LNCaP clone FGC (cell line): ENCODE measurements at places on chromosomes 1 and 21.
A peak's percentile ranks its signal among the peaks of the same experiment; 100 is the strongest.

DNA sequence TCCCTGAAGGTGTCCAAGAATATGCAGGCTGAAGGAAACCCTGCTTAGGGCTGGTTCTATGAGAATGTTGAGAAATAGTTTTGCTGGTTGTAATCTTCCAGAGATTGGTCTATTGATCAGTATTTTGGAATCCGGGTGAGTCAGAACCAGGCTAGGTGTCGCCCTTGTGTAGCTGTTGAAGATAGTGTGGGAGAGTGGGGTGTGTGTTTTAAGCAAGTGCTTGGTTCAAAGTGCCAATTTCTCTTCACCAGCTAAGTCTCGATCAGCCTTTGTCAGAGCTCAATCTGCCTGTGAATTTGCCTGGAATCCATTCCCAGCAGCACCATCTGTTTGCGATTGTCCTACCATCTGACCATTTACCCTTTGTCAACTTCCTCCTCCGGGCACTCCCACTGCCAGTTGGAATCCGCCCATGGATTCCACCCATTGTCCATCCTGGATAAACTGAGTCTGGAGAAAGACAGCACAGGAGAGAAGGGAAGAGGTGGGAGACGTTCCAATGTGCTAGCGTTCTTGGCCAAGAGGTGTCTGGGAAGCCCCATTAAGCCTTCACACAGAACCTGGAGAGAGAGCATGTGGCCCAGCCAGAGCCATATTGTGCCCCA, 59.4 kb upstream of the CYP2J2 start:
- DNase-seq, result no peak

GRCh38 chr1:237386362-237387143, 344.6 kb downstream of the RYR2 start:
- no peak for DNase-seq

DNA sequence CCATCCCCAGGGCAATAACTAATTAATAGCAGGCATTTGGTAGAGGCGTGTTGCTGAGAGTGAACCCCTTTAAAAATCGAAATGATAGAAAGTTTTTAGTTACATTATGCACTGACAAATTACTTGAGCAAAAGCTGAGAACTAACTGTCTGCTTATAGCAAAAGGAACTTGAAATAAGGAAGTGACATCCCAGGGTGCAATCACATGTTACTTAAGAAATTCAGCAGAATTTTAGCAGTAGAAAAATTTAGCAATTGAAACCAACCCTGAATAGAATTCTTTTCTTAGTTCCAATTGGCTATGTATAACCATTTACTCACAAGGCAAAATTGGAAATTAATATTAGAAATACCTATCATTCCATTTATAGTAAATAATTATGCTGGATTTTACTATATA, 139.5 kb upstream of the SAMSN1 start:
- no peak for DNase-seq

DNA sequence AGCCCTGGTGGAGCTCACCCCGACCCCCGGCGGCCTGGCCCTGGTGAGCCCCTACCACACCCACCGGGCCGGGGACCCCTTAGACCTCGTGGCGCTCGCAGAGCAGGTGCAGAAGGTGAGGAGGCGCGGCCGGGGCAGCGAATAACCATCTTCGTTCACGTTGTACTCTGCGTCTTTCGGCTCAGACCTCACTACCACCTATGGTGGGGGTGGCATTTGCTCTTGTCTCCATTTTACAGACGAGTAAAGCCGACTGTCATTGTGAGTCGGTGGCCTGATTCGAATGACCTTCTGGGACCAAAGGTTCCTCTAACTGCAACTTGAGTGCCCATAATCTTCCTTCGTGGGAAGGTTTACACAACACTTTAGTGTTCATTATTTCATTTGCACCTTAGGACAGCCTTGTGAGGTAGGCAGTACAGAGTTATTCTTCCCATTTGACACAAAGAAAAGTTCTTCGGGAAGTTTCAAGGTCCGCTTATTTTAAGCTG, 506 bp downstream of the C1orf50 start:
- no peak for DNase-seq

GRCh38 chr1:234961456-234962339, 166.9 kb downstream of the TOMM20 start:
- DNase-seq, result peak; percentile 96

DNA sequence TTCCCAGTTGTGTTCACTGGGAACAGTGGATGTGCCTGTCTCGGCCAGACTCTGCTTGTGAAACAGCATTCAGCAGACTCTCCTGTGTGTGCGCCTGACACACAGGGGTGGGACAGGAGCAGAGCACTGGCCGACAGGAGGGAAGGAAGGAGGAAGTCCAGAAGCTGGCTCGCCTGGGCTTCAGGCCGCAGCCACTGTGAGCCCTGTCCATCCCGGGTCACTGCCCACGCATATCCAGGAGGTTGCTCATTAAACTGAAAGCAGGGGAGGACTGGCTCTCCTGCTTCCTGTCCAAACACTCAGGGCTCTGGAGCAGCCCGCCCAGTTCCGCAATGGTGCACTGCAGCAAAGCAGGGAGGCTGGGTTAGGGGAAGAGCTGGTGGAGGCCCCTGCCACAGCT, 218.7 kb upstream of the VAMP3 start:
- DNase-seq, result no peak

DNA sequence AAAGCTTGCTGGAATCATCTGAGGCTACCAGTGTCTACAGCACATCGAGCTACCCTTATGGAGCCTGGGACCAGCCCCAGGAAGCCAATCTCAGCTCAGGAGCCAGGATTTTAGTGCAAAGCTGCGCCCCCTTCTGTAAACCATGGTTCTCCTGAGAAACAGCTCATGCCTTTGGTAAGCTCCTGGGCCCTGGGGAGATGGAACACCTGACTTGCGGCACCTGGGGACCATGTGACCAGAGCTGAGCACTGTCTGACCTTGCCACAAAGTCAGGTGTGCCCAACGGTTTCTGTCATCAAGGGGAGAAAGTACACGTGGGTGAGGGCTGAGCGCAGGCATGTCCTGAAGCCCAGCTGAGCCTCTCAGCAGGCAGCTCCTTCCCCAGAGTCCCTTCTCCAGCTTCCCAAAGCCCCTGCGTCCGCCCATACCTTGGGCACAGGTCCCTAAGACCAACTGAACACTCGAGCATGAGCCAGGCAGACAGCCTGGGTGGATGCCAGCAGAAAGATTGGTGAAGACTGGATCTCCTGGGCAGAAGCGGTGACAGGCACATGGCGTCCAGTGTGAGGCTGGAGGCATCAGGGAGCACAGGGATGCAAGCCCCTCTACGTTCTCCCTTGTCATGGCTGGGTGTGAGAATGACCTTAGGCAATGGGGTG, 57.9 kb upstream of the TENT5B start:
- no peak for DNase-seq

DNA sequence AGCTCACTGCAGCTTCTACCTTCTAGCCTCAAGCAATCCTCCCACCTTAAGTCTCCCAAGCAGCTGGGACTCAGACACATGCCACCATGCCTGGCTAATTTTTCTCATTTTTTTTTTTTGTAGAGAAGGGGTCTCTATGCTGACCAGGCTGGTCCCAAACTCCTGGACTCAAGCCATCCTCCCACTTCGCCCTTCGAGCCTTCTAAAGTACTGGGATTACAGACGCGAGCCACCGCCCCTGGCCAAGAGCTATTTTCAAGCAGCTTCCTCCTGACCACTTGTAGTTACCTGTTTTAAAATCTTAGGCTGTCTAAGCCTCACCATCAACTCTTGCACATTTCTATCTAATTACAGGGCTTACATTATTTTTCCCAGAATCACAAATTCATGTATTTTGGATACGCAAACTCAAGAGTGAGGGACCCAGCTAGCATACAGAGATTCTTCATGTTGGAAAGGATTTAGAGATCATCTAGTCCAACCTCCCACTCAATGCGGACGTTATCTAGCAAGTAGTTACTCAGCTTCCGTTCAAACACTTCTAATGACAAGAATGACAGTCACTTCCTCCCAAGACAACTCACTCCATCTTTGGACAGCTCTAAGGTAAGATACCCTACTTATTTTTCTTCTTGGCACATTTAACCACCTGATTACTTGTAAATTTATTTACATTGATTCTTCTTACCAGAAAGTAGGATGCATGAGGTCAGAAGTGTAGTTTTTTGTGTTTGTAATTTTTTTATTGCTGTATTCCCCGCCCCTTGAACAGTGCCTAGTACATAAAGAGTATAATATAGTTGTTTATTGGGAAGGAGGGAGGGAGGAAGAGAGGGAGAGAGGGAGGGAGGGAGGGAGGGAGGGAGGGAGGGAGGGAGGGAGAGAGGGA, 65.4 kb downstream of the LUZP1 start:
- DNase-seq, result no peak

DNA sequence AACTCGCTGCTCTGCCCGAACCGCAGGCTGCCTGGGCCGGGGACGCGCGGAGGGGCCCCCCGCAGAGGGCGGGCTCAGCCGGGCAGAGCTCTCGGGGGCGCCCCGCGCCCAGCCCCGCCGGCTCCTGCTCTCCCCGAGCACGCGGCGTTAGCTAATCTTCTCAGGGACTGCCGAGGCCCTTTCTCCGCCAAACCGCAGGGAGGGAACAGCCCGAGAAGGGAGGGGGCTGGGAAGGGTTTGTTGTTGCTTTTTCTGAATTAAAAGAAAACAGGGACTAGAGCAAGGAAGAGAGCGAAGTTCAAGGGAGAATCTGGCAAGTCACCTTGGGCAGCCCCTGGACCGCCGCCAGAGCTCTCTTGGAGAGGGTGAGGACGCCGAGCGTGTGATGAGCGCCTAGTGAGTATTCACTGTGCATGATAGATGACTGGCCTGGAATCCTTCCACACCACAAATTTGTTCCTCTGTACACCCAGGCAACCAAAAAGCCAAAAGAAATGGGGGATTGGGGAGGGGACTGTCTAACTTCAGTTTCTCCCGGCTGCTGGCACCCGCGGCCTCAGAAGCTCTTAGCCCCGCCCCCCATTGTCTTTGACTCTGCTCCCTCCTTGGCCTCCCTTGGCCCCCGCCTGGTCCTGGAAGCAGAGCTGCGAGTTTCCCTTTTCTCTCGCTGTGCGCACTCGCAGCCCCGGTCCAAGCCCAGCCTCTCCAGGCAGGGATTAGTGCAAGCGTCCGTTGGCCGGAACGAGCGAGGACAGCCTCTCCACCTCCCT, 19.7 kb upstream of the LMX1A start:
- DNase-seq, result no peak

- peak; percentile 8 for DNase-seq
These were observed 4.5 kb upstream of the NCMAP start for GRCh38 chr1:24551290-24551959.

- DNase-seq, result no peak
These were observed 169.0 kb downstream of the AGBL4 start for GRCh38 chr1:49854741-49855140.

GRCh38 chr1:205003358-205004131, 39.5 kb upstream of the CNTN2 start:
- DNase-seq, result peak; percentile 41

DNA sequence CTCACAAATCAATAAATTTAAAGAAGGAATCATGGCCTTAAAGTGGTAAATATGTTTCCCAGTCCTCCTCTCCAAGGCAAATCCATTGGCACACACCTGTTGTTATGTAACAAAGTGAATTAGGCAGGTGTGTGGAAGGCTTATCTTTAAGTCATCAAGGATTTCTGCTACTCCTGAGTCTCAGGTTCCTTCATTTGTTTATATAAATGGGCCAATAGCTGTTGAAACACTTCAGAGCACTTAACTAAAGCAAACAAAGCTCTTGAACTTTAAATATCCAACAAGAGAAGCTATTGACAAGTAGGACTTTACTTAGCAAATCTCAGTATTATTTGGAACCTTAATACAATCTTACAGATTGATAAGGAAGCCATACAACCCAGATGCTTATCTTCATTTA, 99.3 kb upstream of the ESRRG start:
- peak; percentile 41 for DNase-seq

DNA sequence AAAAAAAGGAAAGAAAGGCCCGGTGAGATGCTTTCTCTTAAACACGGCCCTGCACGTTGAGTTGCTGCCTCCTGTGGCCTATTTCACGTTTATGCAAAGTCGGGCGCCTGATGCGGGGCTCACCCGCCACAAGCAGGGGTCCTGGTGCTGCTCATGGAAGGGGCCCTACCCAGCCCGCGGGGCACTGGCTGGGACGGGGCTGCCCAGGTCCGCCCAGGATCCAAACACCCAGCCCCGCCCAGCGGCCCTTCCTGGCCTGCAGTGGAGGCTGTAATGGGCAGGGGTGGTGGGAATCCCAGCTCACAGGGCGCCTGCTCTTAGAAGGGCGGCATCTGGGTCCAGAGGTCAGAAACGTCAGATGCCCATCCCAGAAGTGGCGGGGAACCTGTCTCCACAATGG, 1.6 kb downstream of the COL6A2 start:
- DNase-seq, result no peak

GRCh38 chr1:84690397-84691121, at the start of gene SSX2IP:
TSS of gene SSX2IP (minus strand) at chr1:84690461. CDS start at chr1:84671219, 19,242 bp downstream.
- peak; percentile 94 for DNase-seq

DNA sequence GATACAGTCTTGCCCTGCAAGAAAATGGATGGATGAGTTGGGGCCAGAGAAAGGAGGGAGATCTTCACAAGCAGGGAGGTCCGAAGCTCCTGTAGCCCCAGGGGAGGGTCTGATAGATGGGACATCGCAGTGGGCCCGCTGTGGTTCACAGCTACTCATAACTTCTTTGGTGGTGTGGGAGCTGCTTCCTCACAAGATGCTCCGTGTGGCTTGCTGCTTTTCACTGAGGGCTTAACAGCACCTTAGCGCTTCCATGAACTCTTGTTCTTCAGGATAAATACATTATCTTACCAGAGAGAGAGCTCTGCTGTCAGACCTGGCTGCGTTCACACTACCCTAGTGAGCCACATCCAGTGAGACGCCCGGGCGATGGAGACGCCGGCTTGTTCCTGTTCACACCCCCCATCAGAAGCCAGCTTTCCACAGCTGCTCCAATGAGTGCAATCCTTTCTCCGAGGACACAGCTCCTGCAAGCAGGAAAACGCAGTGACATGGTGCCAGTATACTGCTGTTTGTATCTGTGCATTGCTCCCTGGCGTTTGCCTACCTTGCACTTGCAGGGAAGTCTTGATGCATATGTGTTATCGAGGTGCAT, 599.8 kb downstream of the AJAP1 start:
- DNase-seq, result no peak

GRCh38 chr21:33059380-33059841, 10.5 kb upstream of the OLIG1 start:
- no peak for DNase-seq

DNA sequence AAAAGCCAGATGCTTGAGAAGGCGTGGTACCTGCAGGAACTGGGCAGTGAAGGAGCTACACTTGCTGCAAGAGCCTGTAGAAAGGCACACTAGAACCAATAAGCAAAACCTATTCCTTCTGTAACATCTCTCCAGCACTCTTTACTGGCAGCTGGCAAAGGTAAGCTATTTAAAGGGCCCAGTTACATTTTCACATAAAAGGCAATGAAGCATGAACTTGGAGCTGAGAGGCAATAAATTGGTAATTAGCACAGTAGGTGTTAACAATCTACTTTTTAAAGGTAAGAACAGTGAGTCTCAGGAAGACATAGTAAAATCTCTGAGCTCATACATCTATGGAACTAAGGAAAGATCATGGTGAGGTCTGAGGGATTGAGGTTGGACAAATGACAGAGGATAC, 167.1 kb upstream of the OLFM3 start:
- no peak for DNase-seq

DNA sequence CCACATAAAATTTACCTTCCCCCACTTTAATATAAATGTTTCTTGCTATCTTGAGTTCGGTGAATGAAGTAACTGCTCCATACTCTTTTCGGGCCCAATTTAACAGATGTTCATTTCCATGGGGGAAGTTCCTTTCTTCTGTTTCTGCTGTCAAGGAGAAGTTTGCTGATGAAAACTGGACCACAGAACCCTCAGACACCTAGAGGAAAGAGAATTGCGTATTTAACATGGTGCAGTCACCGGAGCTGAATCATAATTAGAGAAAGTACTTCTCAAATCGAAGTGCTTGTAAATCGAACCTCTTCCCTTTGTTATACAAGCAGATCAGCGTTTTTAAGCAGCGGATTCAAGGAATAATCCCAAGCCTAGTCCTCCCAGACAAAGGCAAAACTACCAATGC, 151.2 kb downstream of the TGFBR3 start:
- DNase-seq, result no peak
